ENCODE measurements at places on chromosomes 5 and 9.

- DNase-seq: no peak
Observed at GRCh38 chr5:82330530-82331270, 52.5 kb upstream of the RPS23 start.

- DNase-seq: peak; percentile 19
Observed at GRCh38 chr5:135004376-135004775, 29.7 kb downstream of the PITX1 start.

DNA sequence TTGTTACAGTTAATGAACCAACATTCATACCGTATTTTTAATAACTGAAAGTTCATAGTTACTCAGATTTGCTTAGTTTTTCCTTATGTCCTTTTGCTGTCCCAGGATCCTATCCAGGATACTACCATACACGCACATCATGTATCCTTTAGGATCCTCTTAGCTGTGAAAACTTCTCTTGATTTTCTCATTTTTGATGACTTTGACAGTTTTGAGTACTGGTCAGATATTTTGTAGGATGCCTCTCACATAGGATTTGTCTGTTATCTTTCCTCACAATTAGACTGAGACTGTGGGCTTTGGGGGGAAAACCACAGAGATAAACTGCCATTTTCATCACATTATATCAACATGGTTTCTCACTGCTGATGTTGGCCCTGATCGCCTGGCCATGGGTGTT is 491.3 kb upstream of the TRPC7 start:
- no peak for DNase-seq

DNA sequence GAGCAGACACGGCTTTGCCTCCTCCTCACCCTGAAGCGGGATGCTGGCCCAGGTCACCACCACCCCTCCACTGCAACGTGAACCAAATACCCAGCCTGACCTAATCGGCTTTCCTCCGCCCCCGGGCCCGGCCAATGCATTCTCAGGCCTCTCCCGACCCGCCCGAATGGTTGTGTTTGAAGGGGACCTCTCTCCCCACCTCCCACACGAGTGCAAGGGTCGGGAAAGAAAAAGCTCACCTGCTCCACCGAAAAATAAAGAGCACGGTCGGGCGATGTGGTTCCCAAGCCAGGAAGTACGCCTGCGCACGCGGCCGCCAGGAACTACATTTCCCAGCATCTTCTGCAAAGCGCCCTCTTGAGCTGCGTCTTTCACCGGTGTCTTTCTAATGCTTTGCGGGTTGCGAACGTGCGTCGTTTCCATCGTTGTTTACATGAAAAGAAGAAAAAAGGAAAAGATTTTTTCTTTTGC is at the start of gene ZNF883:
ZNF883 (minus strand) TSS at position 282 of the 471 bp plus-strand sequence.
- peak; percentile 85 for DNase-seq

DNA sequence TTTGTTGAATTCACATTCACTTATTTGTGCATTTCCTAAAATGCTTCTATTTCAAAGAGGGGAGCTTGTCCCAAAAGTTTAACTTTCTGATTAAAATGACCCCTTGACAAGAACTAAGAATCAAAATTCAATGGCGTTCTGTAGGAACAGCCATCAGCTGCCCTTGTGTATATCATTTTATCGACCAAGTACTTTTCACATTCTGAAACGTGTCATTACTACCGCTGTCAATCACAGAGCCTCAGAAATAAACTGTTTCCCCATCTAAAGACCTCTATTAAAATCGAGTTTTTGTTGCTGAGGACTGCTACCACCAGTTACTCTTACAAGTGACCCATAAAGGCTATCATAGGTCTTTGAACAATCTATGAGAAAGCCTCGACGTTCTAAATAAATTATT is 1.6 kb upstream of the FOXD1 start:
- no peak for DNase-seq

- peak; percentile 93 for DNase-seq
Observed at GRCh38 chr9:111896942-111897600, 457 bp downstream of the UGCG start.

- DNase-seq: no peak
Observed at GRCh38 chr5:80860924-80861613, 99.1 kb upstream of the RASGRF2 start.

DNA sequence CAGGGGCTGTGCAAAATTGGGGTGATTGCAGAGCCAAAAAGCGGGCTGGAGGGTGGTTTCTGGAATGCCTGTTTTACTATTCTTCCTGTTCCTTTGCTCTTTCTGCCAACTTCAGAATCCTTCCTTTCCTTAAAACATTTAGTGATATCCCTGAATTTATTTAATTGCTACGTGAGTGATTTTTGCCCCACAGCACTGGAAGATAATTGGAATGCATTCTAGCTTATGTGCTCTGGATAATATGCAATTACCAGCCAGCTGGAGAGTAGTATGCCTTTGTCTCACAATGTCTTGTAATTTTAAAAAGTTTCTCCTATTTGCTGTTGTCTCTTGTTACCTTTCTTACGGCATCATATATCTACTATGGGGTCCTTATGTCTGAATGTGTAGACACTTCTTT is 115.8 kb downstream of the SMARCA2 start:
- DNase-seq: no peak

- DNase-seq: no peak
Observed at GRCh38 chr9:97966493-97966892, 16.6 kb upstream of the ANP32B start.

- DNase-seq: peak; percentile 88
Observed at GRCh38 chr5:179406031-179406961, 61.0 kb upstream of the ADAMTS2 start.

DNA sequence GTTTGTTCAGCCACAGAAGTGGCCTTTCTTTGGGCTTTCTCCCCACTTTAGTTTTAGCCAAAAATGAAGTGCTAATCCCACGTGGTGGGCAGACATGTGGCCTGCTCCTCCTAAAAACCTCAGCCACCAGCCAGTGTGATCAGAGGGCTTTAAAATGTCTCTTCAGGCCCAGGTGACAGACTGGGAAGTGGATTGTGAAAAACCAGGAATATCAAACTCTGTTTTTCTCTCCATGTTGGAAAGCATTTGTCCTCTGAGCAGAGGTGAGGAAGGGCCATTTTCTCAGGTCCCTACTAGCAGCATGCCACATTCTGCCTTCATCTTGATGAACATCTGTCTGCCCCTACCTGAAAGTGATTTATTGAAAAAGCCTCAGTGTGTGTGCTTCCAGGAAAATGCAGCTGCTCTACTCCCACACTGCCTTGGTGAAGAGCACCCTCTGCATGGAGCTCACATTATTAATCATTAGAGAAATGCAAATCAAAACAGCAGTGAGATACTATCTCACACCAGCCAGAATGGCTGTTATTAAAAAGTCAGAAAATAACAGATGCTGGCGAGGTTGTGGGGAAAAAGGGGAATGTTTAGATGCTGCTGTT is 181.2 kb upstream of the DMAC1 start:
- no peak for DNase-seq

DNA sequence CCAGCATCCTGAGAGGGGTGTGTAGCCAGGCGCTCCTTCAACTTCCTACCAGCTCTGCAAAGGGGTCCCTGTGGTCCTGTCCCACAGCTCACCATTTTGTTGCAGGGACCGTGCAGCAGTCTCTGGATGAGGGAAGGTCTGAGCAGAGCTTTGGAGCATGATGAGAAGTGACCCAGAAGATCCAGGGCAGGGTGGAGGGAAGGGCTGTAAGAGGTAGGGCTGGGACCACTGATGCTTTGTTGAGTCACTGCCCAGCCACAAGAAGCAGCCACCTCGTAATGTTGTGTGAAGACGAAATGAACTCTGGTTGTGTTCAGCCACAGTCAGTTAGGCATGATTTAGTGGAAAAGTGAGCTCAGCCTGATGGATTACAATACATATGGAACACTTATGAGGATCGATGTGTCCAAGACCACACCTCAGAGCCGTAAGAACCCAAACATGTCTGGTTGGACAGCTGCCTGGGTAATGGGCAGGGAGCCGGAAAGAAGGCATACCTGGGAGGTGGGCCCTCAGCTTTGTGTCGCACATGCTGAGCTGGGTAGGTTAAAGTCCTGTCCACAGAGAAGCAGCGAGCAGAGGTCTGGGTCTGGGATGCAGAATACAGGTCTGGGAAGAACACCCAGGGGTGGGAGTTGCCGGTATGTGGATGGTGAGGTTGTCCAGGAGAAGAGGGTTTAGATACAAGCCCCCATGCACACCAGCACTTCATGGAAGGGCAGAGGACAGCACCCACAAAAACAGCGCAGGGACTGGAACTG is 250.1 kb downstream of the GADD45G start:
- DNase-seq: no peak

DNA sequence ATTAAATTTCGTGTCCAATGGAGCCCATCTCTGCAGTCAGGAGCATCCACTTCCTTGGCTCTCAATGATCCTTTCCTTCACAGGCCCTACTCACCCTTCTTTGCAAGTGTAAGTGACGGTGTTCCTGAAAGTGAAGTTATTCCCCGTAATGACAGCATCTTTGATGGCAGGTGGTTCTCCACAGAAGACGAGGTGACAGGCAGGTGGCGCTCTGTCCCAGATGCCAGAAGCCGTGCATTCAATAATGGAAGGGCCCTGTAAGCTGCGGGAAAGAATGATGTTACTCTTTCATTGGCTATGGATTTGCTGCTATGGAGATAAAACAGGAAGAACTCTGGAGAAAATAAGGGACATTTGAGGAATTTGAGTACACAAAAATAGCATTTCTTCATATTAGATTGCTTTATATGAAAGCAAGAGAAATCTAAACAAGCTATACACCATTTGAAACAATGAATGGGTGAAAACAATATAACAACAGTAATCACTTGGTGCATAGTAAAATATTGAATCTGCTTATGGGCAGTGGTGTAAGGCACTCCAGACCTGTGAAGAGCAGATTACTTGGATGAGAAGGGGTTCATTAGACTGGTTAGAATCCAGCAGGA is 89.9 kb upstream of the TXNDC8 start:
- no peak for DNase-seq

DNA sequence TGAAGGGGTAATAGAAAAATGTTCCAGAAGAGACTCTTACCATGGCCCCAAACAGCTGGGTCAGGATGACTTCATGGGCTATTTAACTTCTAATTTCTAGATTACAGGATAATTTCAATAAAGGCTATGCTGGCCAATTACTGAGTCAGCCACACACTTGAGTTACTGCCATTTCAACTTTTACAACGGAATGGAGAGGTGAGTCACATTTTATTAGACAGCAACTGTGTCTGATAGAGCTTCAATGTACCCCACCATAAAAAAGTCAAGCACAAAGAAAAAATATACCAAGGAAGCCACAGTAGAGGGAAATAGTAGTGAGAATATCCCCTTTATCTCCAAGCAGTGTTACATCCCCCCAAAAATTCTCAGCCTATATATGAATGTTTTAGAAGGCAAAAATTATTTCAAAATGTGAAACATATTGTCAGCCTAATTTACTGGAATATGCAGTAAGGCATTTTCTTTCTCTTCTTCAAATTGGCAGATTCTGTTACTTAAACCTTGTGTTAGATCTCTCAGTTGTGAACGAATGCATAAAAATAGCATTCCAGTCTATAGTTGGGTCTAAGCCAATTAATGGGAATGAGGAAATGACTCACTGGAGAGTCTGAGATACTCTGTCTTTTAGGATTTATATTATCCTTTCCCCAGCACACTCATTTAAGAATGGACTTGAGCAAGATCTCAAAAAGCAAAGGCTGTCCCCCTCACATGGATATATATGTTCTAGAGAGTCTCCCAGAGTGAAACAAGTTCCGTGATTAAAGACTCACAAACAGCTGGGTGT is 47.1 kb upstream of the RAI14 start:
- peak; percentile 79 for DNase-seq

DNA sequence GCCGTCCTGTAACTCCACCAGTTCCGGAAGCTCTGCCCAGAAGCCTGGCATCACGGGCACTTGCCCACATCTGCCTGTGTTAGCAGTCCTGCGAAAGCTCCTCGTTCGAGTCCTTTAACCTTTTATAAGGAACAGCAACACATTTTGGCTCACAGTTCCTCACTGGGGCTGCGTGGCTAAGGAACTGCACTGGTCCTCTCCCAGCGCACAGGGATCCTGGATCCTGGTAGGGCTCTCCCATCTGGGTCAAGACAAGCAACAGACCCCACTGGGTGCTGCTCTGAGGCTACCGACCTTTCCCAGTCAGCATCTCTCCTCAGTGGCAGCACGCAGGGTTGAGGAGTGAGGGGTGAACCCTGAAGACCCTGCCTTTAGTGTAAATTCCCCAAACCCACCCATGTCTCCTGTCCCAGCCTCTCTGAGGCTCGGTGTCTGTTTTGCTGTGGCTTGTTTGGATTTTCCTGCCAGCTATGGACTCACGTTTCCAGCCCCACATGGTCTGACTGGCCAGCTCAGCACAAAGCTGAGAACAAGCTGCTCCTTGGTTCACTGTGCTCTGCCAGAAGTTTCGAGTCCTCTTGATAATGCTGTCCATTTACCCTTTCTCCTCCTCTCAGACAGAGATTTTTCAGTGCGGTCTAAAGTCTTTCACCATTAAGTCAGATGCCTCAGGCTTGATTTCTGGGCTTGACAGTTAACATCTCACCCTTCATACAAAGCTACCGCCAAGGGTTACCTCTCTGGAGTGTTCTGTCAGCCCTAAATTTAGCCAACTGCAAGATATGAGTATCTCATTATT is 80.0 kb downstream of the AK8 start:
- no peak for DNase-seq

DNA sequence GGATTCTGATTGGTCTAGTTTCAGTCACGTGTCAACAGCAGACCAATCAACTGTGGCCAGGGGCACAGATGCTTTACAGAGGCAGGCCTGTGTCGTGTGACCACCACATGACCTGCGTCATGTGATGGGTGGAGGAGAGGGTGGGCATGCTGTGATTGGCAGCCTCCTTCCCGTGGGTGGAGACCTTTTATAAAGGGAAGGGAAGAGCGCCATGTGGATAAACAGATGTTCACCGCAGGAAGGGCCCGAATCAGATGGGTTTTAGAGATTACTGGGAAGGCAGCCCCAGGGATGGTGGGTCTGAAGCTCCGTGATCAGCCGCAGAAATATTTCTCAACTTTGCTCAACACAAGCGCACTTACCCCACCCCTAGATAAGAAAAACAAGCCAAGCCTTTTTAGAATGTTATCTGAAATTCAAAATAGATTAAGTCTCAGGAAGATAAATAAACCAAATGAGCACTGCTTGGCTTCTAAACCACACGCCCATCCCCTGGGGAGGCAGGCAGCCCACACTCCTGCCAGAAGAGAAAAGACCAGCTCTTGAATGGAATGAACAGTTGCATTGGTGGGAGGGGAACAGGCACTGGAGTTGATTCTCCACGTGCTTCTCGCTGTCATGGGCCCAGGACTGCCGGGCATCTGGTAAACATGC is 43.6 kb downstream of the ROPN1L start:
- DNase-seq: peak; percentile 95

DNA sequence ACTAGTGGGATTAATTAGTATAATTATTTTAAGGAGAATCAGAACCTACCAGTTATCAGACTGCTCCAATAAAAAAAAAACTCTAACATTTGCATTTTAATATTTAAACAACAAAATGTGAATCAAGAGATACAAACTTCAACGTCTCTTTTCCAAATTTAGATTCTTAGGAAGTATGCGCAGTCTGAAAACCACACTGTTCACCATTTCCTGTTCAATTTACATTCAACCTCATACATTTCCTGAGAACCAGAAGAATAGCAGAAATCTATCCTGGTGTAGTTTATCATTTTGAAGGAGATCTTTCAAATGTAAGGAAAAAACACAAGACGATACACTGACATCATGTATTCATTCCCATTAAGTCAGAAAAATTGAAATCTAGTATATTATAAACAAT is 869.2 kb downstream of the EFNA5 start:
- DNase-seq: no peak
